CD4-positive, alpha-beta T cell treated with Interleukin-6 for 4 hours (primary cell): ENCODE measurements at places on chromosomes 1 and 21.
A peak's percentile ranks its signal among the peaks of the same experiment; 100 is the strongest.

DNA sequence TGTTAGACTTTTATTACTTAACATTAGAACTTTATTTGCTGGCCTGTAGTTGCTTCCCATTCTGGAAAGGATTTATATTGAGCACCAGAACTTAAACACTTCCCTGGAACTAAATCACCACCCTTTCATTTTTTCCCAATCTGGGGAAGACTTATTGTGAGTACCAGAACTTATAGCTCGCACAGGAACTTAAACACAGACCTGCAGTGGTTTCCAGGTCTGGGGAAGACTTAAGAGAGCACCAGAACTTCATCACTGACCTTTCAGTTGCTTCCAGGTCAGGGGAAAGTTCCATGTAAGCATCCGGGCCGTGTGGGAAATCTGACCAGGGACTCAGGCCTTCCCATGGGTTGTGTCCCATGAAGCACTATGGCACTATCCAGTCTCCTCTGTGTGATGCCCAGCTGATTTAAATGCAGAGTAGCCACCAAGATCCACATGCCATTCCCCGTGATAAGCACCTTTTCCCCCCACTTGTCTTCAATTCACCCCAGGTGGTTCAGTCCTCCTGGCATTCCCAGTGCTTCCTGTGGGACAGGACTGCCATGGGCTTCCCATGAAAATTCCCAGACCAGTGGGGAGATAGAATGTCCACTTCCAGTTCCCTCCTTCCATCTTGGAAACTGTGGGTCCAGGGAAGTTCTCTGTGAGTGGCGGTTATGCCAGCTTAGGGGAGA lies 48.9 kb downstream of the C4BPA start:
- no peak for DNase-seq

DNA sequence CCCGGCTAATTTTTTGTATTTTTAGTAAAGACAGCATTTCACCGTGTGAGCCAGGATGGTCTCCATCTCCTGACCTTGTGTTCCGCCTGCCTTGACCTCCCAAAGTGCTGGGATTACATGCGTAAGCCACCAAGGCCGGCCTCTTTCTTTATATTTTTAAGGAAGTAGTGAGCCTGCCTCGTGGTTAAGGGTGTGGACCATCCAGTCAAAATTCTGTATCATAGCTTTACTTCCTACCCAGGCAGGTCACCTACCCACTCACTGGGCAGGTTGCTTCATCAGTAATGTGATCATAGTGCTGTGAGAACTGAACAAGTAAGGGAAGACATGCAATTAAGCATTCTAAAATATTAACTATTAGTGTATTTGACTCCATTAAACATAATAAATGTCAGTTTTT lies 8.1 kb upstream of the ACOT7 start:
- no peak for DNase-seq

- DNase-seq = no peak
These were observed 14.1 kb downstream of the DPYD start for GRCh38 chr1:97906567-97907241.

GRCh38 chr1:82059959-82060358 lies 259.2 kb downstream of the ADGRL2 start:
- DNase-seq = no peak

- DNase-seq = no peak
These were observed 2.3 kb downstream of the EXTL1 start for GRCh38 chr1:26023826-26024225.

GRCh38 chr21:38910390-38911067 lies 104.8 kb downstream of the ETS2 start:
- no peak for DNase-seq

- DNase-seq = no peak
These were observed 1.3 kb downstream of the PRAMEF12 start for GRCh38 chr1:12774801-12775345.

DNA sequence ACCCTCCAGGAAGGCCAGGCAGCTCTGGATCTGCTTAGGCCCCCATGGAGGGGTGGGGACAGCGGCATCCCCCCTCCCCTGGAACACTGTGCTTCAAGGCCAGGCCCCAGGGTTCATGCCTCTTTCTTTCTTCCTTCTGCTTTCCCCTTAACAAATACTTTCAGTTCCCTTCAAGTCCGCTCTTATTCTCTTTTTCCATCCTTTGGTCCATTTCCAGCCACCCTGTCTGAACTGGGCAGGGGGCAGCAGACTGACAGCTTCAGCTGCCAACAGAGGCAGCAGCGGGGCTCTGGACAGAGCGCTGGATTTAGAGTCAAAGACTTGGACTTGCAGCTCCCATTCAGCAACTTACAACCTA lies 1.1 kb upstream of the CD244 start:
- no peak for DNase-seq

- no peak for DNase-seq
These were observed 1.3 kb downstream of the FGR start for GRCh38 chr1:27633640-27634176.

DNA sequence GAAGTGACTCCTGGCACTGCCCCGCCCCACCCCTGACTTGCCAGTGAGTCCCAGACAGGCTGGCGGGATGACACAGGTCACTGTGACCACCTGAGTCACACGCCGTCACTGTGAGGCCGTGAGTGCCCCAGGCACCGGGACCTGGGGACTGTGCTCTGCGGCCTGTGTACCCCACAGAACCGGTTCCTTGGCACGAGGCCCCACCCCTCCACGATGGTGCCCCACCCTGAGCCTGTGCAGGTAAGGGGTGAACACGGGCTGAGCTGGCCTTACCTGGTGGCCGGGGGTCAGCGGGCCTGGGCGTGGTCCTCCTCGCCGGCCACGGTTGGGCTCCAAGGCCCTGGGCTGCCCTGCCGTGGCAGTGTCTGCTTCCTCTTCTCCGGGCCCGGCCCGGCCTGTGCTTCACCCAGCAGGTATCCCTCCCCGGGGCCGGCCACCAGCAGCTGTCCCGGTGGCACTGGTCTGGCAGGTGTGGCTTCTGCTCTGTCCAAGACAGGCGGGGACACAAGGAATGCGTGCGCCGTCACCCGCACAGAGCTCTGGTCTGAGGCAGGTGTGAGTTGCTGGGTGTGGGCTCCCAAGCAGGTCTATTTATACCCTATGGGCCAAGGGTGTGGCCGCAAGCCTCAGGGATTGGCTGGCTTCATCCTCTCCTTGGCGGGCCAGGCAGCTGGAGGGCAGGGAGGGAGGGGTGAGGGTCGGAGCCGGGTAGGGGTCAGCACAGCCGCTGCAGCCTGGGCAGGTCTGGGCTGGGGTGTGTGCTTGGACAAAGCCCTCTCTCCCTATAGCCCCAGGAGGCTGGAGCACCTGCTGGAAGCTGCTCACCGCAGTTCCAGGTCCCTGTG lies at the start of gene RNF223:
Gene RNF223 (minus strand): TSS at position 564 of the 845 bp plus-strand sequence. CDS start 1,740 bp downstream, outside the sequence.
- DNase-seq = no peak

GRCh38 chr1:48019714-48020315 lies 22.6 kb upstream of the TRABD2B start:
- no peak for DNase-seq

GRCh38 chr1:180504186-180504585 lies 1.8 kb upstream of the ACBD6 start:
- no peak for DNase-seq

- DNase-seq = no peak
These were observed 880.2 kb upstream of the NEGR1 start for GRCh38 chr1:73162564-73162963.

DNA sequence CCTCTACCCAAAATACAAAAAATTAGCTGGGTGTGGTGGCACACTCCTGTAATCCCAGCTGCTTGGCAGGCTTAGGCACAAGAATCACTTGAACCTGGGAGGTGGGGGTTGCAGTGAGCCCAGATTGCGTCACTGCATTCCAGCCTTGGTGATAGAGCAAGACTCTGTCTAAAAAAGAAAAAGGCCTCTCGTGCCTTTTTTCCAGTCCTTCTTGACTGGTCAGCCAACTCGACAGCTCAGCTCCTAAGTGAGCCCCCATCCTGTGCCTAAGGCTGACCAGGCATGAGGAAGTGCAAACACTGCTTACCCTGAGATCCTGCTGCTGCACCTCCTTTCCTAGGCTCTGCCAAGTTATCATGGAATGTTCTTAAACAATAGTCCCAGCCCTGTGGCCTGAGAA lies 10.1 kb upstream of the PROK1 start:
- no peak for DNase-seq

DNA sequence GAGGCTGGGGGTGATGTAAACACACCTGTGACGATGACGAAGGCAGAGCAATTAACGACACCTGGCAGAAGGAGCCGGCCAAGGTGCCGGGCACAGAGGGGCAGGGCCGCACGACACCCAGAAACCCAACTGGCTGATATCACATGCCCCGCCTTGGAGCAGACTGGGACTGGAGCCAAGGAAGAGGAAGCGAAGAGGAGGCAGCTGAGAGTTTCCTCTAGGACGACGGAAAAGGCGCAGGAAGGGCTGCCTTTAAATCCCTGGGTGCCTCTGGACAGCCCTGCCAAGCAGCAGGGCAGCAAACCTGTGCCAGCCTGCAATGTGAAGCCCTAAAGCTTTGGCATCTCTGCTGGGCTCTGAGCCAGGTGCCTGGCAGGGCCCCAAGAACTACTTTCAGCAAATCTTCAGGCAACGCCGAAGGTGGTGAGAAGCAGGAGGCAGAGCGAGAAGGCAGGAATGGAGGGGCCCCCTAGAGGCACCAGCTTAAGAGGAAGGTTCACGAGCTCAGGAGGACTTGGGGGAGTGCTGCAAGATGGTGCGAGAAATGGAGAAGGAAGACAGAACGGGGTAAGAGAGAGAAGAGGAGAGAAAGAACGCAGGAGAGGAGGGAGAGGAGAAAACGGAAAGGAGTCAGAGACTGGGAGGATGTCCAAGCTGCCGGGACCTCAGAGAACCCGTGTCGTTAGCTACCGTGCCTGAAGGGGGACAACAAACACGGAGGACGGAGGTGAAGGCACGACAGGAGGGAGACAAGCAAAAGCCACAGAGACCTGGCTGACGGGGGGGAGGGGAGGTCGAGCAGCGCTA lies 25.3 kb upstream of the PEF1 start:
- peak; percentile 51 for DNase-seq

GRCh38 chr1:14655385-14655784 lies 56.9 kb downstream of the KAZN start:
- no peak for DNase-seq

DNA sequence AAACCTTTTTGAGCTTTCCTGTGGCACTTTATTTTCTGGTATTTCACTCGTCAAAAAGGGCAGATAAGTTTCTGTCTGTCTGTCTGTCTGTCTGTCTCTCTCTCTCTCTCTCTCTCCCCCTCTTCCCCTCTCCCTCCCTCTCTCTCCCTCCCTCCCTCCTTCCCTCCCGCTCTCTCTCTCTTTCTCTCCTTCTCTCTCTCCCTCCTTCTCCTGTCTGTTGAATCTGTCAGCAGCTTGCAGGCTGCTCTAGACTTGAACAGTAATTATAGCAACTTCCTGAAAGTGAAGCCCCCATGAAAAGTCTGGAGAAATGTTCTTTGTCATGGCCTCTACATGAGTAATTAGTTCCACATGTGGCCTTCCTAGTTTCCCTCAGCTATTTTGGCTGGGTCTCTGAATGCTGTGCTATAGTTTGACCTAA lies 275.2 kb upstream of the C1orf105 start:
- DNase-seq = no peak

DNA sequence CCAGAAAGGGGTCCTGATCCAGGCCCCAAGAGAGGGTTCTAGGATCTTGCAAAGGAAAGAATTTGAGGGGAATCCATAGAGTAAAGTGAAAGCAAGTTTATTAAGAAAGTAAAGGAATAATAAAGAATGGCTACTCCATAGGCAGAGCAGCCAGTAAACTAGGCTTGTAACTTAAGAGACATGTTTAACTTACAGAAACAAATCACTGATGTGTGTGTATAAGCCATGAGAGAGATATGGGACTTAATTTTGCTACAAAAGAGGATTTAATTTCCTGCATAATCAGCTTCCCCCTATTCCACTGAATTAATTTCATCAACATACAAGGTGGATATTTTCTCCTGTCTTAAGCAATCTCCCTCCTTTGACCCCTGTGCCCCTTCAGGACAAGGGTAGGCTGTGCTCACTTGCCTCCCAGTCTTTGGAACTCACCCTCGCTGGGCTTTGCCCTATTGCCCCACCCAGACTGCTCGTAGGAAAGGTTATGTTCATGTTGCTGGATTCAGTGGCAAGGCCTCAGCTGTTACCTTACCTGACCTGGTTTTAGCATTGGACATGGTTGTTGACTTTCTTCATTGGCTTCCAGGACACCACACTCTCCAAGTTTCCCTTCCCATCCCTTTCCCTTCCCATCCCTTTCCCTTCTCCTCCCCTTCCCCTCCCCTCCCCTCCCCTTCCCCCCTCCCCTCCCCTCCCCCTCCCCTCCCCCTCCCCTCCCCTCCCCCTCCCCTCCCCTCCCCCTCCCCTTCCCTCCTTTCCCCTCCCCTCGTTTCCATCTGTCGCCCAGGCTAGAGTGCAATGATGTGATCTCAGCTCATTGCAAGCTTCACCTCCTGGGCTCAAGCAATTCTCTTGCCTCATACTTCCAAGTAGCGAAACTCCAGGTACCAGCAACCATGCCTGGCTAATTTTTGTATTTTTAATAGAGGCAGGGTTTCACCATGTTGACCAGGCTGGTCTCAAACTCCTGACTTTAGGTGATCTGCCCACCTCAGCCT lies 44.6 kb downstream of the TBCE start:
- no peak for DNase-seq

GRCh38 chr1:17190010-17190995 lies 14.6 kb upstream of the PADI1 start:
- no peak for DNase-seq

GRCh38 chr1:14600405-14601112 lies 2.1 kb downstream of the KAZN start:
- DNase-seq = no peak

DNA sequence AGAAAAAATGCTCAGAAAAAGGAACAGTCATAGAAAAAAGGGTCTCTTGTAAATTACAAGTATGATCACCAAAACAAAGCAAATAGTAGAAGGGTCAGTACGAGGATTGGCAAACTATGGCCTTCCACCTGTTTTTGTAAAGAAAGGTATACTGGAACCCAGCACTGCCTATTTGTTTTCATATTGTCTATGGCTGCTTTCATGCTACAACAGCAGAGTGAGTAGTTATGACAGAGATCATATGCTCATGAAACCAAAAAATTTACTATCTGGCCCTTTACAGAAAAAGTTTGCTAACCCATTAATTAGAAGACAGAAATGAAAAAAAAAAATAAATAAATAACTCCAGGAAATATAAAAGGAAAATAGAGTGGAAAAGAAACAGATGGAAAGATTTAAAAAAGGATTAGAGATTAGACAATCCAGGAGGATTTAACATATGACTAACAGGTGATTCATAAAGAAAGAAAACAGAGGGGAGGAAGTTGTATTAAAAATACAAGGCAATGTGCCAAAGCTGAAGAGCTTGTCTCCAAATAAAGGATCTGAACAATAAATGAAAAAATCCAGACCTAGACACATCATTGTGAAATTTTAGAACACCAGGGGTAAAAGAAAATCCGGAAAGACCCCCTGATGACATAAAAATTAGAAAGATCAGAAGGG lies 108.5 kb upstream of the SERTAD4 start:
- DNase-seq = no peak

DNA sequence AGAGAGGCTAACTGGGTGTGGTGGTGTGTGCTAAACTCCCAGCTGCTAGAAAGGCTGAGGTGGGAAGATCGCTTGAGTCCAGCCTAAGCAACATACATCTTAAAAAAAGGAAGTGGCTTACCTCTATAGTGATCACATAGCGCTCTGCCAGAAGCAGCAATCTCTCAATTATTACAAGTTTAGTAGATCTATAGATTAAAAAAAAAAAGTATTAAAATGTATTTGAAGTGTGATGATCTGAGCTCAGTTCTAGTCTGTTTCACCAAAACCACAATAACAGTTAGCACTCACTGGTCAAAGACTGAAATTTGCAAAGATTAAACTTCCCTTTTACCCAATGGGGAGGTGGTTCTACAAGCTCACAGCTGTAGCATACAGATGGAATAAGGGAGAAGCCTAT lies 76.3 kb downstream of the USP24 start:
- no peak for DNase-seq
